ENCODE measurements at places on chromosomes 1 and 21. TPM values are rescaled to one million over a fixed set of nuclear protein-coding genes. Genes with fewer than 3 reads are reported as not detected.

The VCAM1 gene
- total RNA-seq: 20.8 TPM

The LRRC38 gene
- not detected for total RNA-seq

The RGS7 gene
- under 0.01 TPM for total RNA-seq

The EDARADD gene
- under 0.01 TPM for total RNA-seq

The EXTL1 gene
- total RNA-seq: 0.47 TPM

The RPE65 gene
- total RNA-seq: not detected

The DNAJB4 gene
- total RNA-seq: 53.1 TPM

The DMBX1 gene
- total RNA-seq: not detected

The DDI2 gene
- 8.0 TPM for total RNA-seq

The KCNA3 gene
- 0.16 TPM for total RNA-seq

The TLCD4 gene
- total RNA-seq: 0.16 TPM

The SUSD4 gene
- total RNA-seq: under 0.01 TPM

The LPAR3 gene
- 21.6 TPM for total RNA-seq

The KIF14 gene
- 1.6 TPM for total RNA-seq

The RBM11 gene
- total RNA-seq: not detected

The SMPDL3B gene
- total RNA-seq: not detected

The GJA4 gene
- not detected for total RNA-seq

The FGR gene
- total RNA-seq: 0.09 TPM

The IL10 gene
- not detected for total RNA-seq

The FCRL4 gene
- total RNA-seq: not detected

The ADAMTS4 gene
- total RNA-seq: 1.4 TPM

Data from bronchial smooth muscle cell (primary cell).